AG08396 (cell line): ENCODE measurements at places on chromosomes 12 and 14.
A peak's percentile ranks its signal among the peaks of the same experiment; 100 is the strongest.

DNA sequence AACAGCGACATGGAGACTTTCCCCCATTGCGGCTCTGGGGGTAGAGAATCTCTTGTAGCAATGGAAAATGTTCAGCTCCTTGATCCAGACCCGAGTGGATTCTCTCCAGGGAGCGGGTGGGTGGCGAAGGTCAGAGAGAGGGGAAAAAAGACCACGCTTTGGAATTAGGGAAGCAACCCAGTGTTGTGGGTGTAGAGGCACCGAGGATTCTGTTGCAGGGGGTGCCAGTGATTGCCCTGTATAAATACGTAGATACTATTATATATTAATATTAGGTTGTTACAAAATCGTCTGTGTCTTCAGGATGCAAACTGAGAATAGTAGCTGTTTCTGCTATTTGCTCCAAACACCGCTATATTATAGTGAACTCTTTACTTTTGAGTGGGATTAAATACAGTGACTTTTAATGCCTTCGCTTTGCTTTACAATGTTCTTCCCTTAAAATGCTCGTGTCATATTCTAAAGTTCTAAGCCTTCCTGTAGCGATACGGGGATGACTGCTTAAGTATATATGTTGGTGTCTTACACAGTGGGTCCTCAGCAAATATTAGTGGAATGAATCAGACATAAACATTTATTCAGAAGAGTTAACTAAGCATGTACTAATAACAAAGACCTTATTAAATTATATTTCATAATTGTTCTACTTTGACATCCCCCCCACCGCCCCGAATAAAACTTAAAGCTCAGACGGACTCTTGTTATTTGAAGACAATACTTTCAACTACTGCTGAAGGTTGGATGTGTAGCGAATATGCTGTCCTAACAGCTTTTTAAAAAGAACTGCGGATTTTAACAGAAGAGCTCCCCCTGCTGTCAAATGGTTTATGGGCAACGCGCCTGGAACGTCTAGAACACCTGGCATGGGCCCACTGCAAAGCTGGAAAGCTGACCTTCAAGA, 136.4 kb upstream of the KRAS start:
- DNase-seq = peak; percentile 75

DNA sequence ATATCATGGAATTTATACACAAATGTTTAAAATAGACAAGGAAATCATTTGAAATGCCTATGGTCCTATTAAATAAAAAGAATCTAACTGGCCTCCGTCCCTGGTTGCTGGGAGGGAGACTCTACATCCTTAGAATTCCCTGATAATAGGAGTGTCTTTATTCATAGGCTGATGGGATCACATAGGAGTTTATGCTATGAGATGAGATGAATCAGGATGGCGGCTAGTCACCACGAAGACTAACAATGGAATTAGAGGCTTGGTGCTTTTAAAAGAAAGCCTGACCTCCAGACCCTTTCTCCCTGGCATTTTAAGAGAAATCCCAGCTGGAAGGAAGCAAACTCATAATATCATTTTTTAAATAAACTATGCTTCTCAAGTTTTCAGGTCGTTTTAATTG, 69.7 kb downstream of the SEC23A start:
- DNase-seq = no peak

DNA sequence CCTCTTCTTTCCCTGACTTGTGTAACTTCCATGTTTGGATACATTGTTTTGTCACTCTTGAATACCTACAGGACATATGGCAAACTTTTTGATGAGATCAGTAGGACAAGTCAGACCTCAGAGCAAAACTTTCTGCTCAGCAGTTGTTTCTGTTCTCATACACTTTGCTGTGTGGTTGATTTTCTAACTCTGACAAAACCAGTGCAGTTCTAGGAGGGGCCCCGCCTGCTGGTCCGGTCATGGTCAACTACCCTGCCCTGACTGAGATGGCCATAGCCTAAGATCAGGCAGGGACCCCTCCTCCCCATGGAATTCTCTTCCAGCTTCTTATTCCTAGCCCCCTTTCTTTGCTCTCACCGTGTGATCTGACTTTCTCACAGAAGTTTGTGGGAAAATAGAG, 92.8 kb downstream of the OTOGL start:
- no peak for DNase-seq

DNA sequence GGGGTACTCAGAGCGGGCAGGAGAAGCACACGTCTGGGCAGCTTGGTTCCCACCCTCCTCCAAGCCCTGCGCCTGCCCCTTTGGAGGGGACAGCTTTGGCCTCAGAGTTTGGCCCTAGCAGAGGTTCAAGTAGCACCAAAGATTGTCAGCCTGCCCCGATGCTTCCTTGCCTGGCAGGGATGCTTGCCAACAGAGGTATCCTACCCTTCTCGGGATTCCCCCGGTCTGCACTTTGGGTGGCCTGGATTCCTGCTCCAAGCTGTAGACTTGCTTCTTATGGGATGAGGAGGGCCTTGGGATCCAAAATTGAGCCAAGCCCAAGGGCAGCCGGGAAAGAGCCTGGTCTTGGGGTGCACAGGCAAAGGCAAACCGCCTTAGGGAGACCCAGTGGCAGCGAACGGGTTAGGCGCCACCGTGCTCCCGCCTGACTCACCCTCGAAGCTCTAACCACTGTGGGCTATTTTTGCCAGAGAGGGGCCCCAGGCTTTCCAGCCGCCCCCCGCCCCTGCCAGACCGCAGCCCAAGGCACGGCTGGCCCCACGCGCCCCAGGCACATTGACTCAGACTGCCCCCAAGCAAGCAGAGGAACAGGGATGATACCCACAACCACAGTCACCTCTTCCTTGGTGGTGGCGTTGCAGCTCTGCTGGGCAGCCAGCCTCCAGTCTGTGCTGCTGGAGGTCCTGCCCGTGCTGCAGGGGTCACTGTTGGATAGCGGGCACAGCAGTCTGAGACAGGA, 847 bp upstream of the WNT10B start:
- no peak for DNase-seq

GRCh38 chr12:68608191-68608590, 2.5 kb upstream of the RAP1B start:
- DNase-seq = no peak

- DNase-seq = no peak
These were observed 30.2 kb downstream of the KIF26A start for GRCh38 chr14:104168603-104169002.

- peak; percentile 94 for DNase-seq
These were observed 117.6 kb downstream of the SCARB1 start for GRCh38 chr12:124745891-124746570.
